Activated CD4-positive, alpha-beta T cell treated with anti-CD3 and anti-CD28 coated beads, Interleukin-2, amount 50 U/mL, for 24 hours (primary cell): ENCODE measurements at places on chromosomes 1 and 21.
A peak's percentile ranks its signal among the peaks of the same experiment; 100 is the strongest.

- DNase-seq: no peak
These were observed 67.4 kb downstream of the RGS18 start for GRCh38 chr1:192225703-192226102.

- DNase-seq: peak; percentile 9
These were observed 663 bp downstream of the CAMTA1 start for GRCh38 chr1:6785728-6786505.

DNA sequence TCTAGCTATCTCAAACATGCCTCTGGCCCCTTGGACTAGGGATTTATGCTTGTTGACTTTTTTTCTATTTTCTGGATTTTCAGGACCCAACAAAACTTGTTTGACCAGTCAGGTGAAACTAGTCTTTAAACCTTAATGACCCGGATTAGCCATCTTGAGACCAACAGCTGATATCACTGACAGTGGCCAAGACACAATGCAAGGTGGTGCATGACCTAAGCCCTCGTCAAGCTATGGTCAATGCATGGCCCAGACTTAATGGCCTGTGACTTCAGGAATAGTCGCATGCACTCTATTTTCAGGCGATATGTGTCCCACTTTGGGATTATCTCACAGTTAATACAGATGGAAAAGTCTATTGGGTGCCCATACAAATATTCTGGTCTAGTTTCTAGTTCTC, 190.4 kb downstream of the ZBTB18 start:
- no peak for DNase-seq

DNA sequence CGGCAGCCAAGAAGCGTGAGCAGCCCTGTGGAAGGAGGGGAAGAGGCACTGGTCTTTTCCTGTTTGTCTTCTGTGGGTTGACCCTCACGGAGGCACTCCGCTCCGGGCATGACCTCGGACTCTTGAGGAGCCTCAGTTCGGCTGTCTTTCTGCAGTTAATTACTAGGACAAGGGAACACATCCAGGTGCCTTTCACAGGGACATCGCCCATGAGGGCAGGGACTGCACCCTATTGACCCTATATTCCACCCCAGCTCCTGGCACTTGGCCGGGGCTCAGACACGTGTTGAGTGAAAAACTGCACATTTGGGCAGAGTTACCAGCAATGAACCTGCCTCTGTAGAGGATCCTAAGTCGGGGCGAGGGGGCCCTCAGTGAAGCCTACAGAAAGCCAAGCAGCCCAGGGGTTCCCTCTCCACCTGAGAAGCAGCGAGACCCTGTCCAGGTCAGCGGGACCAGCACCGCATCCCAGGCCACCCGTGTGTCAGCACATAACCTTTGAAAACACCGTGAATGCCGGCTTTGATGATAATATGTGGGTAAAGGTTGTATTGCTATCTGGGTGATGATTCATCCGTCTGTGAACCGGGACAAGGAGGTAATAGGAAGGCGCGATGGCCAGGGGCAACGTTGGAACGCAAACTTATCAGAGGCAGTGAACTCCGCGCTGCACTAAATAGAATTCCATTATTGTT, 161.4 kb upstream of the ARHGEF16 start:
- DNase-seq: no peak

- DNase-seq: no peak
These were observed 67.7 kb upstream of the MPC2 start for GRCh38 chr1:168004531-168004930.

- no peak for DNase-seq
These were observed 2.0 kb downstream of the KCNE2 start for GRCh38 chr21:34365809-34366208.

- no peak for DNase-seq
These were observed 86.8 kb downstream of the PLA2G4A start for GRCh38 chr1:186915555-186915954.

GRCh38 chr1:75722966-75723365, 1.5 kb upstream of the ACADM start:
- no peak for DNase-seq

DNA sequence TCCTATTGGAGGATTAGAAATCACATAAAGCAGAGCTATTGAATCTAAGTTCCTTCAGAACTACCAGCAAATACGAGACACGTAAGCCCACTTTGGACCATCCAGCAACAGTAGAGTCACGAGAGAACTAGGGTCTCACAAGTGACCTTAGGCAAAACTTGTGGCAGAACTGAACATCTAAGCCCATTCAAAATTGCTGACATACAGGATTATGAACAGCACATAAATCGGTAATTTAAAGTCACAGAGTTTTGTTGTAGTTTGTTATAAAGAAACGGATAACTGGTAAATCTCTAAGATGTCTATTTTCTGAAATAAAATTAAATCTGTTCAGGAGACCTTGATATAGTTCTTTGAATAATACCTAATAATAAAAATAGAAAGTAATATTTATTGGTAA, 1366.0 kb downstream of the NCAM2 start:
- no peak for DNase-seq

DNA sequence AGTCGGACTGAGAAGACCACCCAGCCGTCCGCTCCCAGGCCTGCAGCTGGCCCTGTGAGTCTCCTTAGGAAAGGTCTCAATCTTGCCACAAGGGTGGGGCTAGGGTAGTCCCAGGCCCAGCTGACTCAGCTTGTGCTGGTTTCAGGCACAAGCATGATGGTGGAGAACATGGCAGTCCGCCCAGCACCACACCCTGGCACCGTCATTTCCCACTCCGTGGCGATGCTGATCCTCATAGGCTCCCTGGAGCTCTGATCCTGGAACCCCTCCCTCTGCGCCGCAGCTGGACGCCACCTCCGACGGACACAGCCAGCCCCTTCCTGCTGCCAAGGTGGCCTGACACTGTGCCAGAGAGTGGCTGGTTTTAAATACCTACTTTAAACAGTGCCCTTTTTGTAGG, 10.7 kb downstream of the TMEM81 start:
- no peak for DNase-seq

DNA sequence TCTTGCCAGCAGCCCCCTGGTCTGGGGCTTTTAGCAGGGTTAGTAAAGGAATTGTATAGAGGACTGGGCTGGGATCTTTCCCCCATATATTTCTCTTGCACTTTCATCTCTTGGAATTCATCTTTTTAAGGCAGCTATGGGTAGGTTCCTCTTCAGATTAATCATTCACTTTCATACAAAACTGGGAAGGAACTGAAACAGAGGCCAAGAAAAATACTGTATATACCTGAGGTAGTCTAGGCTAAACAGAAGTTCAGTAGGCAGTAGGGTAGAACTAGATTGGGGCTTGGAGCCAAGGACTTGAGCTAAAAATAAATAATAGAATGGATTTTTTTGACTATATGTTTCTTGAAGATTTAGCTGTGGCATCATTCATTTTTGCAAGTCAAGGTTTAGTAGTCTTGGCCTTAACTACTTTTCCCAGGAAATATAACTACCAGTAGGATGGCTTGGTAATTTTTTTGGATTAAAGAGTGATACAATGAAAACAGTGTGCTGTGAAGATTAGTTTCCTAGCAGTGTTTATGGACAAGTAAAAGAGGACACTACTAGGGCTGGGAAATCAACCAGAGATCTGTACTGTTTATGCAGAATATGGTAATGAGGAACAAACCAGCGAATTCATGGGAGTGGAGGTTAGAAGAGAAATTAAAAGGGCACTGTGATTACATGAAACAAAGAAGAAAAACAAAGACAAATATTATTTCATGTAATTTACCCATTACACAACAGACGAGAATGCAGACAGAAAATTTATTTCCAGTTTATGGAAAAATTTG, 50.9 kb upstream of the PTGS2 start:
- no peak for DNase-seq

DNA sequence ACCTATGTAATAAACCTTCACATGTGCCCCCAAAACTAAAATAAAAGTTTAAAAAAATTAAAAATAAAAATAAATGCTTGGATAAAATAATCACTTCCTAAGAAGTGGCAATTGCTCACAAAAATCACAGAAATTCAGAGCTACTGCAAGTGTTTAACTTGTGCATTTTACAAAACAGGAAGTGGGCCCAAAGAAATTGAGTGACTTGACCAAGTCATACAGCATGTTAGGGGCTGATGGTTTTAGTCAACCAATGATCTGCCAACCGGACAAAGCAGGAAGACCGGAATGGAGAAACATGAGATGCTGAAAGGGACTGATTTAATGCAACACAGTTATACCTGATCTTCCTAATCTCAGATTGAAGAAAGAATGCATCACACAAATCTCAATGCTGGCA, 96.5 kb downstream of the SMYD2 start:
- no peak for DNase-seq

GRCh38 chr1:34682452-34683223, 72.2 kb upstream of the GJB5 start:
- DNase-seq: no peak

DNA sequence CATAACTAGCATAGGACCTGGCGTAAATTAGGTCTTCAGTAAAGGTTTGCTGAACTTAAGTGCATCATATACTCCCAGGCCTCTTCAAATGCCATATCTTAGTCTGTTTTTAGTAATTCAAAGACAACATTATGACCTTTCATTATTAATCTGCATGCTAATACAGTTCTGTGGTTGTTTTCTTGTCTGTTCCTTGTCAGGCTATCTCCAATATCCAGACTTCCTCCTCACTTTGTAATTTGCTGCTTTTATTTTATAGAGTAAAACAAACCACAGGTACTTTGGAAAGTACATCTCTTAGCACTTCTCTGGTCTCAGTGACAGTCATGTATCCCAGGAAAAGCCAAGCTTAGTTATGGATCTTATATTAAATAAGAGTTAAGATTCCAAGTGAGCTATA, 65.1 kb upstream of the BMP8A start:
- DNase-seq: no peak

- DNase-seq: no peak
These were observed 45.5 kb downstream of the EPS15 start for GRCh38 chr1:51473331-51474115.

DNA sequence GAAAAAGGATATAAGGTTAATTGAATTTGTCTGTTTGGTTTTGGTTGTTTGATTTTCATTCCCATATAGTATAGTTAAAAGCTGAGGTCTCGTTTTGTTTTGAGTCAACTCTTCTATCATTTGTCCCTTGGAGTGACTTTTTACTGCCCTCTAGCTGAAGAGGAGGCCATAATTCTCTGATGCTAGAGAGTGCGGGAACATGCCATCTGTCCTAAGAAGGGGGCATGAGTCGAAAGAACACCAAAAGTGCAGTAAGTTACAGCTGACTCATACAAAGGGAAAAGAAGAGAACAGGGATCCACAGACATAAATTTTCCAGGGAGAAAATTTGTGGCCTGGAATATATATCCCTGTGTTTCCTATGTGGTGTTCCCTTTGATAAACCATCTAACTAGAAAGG, 4.1 kb downstream of the KRTAP21-3 start:
- DNase-seq: no peak

GRCh38 chr1:112727716-112728115, 12.6 kb upstream of the PPM1J start:
- DNase-seq: no peak

DNA sequence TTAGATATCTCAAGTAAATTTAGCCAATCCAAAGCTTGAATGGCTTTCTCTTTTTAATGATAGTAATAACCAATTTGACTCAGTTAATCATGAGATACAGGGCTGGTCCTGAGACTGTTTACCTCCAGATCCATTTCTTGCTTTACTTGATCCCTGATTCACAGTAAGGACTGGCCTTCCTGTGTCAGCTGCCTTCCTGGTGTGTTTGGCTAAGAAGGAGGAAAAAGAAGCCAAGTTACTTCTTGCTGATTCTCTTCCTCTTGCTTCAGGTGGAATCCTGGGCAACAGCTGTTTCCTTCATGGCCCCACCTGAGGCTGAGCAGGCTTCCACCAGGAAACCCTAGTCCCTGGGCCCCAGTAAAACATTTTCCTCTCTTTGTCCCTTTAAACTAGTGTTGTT, 14.6 kb upstream of the RC3H1 start:
- no peak for DNase-seq

DNA sequence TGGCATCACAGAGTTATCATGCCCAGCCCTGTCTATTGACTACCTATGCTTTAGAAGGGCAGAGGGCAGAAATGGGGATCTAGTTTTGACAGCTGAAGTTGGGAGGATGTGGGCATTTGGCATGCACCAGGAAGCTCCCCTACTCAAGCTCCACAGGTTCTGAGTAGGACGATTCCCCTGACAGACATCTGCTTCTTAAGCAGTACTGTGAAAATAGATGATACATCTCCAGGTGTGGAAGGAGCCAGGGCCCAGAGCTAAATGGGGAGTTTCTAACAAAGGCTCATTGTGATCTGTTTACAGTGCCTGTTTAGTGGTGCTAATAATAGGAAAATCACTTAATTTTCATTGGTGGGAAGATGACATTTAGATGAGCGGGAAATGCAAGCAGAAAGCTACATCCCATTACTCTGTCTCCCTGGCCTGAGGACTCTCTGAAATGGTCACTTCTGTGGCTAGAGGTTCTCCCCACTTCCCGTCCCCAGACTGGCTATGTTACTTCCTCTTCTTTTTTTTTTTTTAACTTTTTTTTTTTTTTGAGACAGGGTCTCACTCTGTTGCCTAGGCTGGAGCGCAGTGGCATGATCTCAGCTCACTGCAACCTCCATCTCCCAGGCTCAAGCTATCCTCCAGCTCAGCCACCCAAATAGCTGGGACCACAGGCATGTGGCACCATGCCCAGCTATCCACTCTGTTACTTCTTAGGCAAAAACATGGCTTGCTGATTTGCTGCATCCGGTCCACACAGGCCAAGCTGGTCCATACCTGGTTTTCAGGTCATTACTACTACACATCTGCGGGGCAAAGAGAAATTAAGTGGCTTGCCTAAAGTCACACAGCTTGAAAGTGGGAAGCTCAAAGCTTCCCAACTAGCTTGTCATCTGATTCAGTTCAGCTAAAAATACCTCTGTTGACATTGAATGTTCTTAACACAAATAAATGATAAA, 23.2 kb upstream of the CNIH3 start:
- no peak for DNase-seq

DNA sequence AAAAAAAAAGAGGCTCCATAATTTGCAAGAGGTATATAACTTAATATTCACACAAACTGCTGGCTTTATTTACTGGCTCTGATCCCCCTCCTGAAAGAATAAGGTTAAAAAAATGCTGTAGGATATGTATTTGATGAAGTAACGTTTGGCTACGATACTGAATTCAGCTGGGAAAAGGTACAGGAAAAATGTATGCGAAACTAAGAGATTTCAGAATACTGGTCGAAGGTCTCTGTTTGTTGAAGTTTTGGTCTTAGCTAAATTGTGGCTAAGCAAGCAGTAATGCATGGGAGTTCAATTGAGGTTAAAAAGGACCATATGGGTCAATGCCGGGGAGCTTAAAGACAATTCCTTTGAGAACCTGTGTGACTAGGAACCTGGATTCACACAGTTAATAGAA, 355.5 kb upstream of the NCAM2 start:
- DNase-seq: no peak

GRCh38 chr1:70536708-70537366, 125.8 kb downstream of the CTH start:
- DNase-seq: no peak

DNA sequence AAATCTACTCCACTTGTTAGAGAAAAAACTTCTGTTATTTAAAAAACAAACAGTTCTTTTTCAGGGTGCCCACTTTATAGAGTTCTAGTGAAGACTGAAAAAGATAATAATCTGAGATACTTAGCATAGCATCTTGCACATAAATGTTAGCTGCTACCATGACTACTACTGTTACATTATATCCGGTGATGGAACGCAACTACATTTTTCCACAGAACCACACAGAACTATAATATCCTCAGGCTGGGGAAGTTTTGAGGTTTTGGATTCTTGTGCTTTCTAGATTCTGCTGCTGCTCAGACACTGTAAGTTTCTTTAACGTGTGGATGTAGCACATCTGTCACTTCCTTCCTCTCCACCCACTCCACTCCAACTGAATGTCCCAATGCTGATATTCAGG, 110.3 kb downstream of the PTPN14 start:
- DNase-seq: no peak

GRCh38 chr1:203228670-203229069, 803 bp downstream of the CHIT1 start:
- no peak for DNase-seq
